IMR-90 (cell line): ENCODE measurements at places on chromosomes 7 and 10. TPM values are rescaled to one million over a fixed set of nuclear protein-coding genes. Genes with fewer than 3 reads are reported as not detected.

FOXI2 gene
- not detected in 2 replicates for total RNA-seq

ECD gene
- total RNA-seq: 32.8 and 36.9 TPM in 2 replicates

PALD1 gene
- total RNA-seq: under 0.01 and 0.18 TPM in 2 replicates

FKBP6 gene
- not detected in 2 replicates for total RNA-seq

KCNH2 gene
- total RNA-seq: 0.56 and 0.90 TPM in 2 replicates

TEX47 gene
- total RNA-seq: not detected in 2 replicates

DNA sequence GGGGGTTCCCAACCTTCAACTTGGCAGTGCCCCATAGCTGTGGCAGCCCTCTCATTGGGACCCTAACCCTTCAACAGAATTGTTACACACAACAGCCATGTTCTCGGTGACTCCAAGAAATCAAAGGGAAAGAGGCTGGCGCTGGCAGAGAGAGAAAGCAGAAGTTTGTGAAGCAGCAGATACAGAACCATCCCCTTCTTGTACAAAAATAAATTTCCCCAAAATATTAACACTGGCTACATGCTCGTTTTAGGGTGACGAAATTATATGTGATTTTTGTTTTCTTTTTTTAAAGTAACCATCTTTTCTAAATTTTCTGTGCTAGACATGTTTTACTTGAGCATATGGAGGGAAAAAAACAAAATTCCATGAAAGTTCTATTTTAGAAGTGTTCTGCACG, 45.2 kb upstream of the SAMD8 start:
- no peak for DNase-seq

GRCh38 chr10:92822060-92822634, 26.2 kb upstream of the EXOC6 start:
- DNase-seq: peak; percentile 95

DNA sequence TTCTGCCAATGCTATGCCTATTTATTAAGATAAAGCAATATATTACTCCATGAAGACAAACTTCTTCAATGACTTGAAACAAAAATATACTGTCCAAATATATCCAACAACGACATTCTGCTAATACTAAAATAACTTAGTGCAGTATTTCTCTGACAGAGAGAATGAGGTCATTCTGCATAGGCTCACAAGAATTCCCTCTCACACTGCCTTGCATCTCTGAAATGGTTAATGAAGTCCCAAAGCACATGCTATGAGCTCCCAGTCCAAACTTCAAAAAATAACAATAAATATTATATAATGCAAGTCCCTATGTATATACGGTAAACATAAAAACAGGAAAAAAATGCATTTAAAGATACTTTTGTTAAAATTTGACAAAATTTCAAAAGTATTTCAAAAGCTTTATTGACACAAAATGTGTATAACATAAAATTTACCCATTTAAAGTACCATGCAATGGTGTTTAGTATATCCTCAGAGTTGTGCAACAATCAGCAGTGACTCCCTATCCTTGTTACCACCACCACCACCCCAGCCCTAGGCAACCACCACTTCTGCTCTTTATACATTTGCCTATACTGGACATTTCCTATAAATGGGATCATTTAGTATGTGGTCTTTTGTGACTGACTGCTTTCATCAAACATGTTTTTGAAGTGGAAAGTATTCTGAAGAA, 27.6 kb downstream of the CHCHD3 start:
- peak; percentile 47 for DNase-seq

DNA sequence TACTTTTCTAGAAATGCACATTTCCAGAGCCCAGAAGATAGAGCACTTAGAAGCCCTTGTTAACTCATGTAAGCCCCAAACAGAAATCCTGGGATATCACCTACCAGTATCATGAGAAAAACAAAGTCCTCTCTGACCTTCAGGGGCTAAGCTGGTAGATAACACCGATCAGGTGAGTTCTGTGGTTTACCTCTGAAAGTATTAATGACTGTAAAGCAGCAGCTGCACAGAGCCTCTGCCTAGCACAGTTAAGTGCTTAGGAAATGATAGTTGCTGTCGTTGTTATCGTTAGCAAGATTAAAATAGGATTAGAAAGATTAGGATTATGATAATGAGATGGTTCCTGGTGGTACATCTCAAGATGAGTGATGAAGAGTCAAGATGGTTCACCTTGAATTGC, 64.9 kb downstream of the PLXNA4 start:
- DNase-seq: no peak

GRCh38 chr7:47419471-47419870, 162.4 kb downstream of the TNS3 start:
- DNase-seq: no peak

- peak; percentile 54 for DNase-seq
Measured at GRCh38 chr10:30581779-30582380, 47.7 kb downstream of the LYZL2 start.

DNA sequence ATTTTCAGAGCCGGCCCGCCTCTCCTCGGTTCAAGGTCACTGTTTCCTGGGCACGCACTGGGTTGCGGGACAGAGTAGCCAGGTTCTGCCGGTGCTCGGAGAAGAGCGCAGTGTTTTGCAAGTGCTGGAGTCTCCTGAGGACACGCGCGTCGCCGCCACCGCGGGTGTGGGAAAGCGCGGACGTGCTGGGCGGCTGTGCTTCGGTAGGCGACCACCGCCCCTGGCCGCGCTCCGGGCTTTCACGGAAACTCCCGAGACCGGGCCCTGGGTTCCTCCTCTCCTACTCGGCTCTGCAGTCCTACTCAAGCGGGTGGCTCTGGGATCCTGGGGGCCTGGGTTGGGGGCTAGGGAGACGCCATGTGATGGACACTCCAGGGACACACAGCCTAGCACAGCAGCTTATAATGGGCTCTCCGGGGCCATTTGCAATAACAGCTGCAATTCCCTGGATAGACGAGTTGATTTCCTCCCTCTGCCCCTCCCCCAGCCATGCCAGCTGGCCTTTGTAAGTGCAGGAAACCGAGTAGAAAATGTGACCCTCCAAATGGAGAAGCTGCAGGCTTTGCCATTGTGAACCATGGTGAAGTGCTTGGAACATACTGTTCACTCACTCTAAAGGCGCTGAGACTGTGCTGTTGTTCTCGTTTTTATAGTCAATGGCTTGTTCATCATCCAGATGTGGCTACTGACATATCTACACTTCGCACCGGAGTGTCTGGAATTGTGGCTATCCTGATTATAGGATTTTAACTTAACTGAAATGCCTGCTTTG, 2.1 kb downstream of the FRAT1 start:
- no peak for DNase-seq

DNA sequence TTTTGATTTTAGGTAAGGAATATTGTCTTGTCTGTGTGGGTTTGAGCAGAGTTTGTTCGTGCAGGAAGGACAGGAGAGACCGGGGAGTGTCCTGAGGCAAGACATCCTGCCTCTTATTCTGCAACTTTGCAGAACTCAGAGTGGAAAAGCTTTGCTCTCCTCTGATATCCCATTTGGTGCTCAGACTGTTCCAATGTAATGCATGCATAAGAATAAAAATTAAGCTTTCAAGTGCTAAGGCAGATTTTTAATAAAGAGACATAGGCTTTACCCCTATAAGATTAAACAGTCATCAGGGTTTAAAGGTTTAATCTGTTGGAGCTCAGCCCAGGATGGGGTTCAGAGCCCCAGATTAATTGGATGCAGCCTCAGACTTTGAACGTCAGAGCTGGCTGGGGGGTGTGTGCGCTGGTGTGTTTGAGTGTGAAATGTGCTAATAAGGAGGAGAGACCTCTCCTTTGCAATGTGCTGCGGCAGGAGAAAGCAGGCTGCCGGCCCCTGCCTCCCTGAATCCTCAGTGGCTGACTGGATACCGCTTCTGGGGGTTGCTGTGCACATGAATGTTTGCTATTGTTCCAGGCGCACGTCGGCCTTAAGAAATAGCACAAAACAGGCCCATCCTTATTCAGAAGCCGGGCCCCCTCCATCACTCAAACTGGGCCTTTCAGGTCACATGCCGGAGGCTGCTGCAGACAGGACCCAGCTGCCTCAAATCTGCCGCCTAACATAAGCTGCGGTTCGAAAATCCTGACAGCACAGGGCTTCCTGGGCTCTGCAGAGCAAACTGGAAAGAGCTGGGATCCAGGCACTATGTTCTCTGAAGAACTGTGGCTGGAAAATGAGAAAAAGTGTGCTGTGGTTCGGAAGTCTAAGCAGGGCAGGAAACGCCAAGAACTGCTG, 84.1 kb upstream of the PRR15 start:
- DNase-seq: no peak

DNA sequence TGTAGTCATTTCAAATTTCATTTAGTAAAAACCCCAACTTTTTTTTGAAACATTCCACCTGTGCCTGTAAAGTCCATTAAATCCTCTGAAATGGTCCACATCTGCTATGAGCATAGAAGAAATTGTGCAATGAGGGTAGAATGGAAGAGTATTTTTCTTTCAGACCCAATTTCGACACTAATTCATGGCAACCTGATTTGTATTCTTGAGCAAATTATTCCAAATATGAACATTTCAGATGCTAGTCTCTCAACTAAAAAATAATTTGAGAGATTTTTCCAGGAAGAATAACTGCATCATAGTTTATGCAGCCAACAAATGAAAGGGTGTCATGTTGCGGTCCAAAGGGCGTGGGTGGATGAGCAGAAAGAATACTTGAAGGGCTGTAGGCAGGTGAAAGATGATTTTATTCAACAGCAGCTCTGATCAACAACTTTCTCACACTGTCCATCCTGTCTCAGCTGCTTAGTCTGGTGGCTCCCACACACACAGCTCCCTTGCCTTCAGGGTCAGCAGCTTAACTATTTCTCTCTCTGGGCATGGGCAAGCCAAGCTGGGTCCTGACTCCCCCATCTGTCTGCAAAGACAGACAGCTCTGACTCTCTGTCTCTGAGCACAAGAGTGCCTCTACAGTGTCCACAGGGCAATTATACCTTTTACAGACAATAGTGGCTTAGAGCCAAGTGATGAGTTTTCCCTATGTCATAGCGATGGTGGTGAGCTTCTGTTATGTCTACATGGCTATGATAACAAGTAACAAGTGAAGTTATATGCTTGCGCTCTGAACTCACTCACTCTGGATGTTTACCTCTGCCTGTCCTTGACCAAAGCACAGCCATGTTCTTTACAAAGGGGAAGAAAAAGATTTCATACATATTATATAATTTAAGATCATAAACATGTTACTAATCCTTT, 11.5 kb downstream of the STEAP2 start:
- peak; percentile 68 for DNase-seq

DNA sequence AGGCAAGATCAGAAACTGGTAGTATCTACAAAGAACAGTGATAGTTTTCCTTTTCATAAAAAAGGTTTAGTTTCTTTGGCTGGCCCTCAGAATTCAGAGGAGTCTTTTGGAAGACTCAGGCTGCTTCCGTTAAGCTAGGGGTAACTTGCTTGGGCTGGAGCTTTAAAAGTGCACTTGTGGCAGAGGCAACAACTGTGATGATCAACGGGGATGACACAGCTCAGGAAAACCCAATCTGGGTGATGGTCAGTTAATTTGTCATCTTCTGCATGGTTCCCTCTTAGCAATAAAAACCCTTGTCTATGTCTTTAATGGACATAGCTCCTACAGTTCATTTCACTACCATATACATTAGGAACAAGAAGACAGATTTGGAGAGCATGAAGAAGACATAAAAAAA, 46.7 kb downstream of the SGMS1 start:
- no peak for DNase-seq

DNA sequence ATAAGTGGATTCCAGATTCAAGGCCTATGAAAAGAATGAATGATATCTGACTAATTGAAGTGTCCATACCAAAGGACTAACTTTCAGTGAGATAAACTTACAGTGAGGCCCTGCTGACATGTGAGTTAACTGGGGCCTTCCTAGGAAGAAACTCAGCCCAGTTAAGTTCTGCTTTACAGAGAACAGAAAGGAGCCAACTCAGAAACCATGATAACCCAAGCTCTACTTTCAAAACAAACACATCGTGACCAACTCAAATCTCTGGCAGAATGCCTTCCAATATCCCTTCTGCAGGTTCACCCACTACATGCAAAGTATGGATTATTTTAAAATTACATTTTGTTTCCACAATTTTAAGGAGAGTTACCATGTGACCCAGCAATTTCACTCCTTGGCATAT, 75.8 kb upstream of the MRLN start:
- DNase-seq: peak; percentile 17

- DNase-seq: no peak
Measured at GRCh38 chr7:101378751-101379174, 16.1 kb downstream of the COL26A1 start.

DNA sequence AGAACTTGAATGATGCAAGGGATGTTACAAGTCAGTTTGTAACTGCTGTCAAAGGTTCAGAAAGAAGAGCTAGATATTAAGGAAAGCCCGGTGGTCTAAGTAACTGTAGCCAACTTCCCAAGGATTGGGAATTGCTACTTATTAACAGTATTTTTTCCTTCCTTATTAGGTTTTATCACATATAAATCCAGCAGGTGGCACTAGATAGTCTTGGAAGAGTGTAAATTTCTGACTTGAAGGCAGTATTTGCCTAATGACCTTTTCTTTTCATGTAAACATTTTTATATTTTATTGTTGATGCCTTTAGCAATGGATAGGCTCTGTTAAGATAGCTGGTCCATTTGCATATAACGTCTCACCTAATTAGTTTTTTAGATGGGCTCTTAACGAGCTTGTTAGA, 51.2 kb downstream of the ANLN start:
- DNase-seq: peak; percentile 46

GRCh38 chr7:36287371-36288241, 102.1 kb upstream of the ANLN start:
- no peak for DNase-seq

GRCh38 chr7:31860925-31861324, 173.9 kb downstream of the PPP1R17 start:
- DNase-seq: peak; percentile 4

GRCh38 chr7:103686064-103686463, 240.1 kb upstream of the SLC26A5 start:
- no peak for DNase-seq

DNA sequence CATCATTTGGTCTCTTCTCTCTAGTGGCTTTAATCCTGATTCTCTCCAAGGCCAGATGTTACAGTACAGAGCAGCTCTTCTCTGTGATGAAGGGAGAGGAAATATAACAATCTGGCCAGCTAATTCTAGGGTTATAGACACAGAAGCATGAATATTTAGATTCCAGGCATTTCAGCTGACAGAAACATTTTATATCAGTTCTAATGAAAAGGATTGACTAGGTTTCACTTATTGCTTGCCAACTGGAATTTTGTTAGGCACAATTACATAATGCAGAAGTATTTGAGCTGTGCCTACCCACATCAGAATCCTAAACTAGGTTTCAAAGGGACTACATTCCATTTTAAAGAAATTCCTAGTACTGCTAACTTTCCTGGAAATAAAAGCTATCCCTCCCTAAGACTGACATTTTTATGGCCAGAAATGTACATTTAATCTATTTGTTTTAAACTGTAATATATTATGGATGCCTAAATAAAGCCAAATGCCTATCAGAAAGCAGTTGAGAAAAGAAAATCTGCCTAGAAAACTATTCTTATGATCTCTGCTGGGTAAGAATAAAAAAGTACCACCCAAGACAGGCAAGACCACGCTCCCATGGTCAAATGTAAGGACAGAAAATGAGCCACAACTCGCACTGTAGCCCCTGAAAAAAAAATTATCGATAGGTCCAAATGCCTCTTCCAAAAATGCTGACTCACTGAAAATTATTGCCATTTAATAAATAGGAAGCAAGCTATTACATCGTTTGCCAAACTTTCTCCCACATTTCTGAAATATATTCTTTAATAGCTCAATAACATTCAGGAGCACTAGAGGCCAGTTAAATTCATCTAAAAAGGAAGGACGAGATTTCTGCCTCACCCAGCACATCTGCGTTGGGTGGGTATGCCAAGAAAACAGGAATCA, 498.1 kb downstream of the KCNMA1 start:
- DNase-seq: no peak

GRCh38 chr10:132071667-132072066, 5.9 kb downstream of the JAKMIP3 start:
- no peak for DNase-seq

GRCh38 chr7:112833082-112833481, 42.9 kb upstream of the TMEM168 start:
- no peak for DNase-seq

- no peak for DNase-seq
Measured at GRCh38 chr10:86553639-86554038, 32.0 kb upstream of the WAPL start.
